ENCODE measurements at places on chromosomes 16 and 17.

GRCh38 chr16:56708525-56709442 lies 21.1 kb upstream of the NUP93 start:
- DNase-seq: no peak

- DNase-seq: no peak
These were observed 130.4 kb downstream of the C16orf78 start for GRCh38 chr16:49504023-49504364.

DNA sequence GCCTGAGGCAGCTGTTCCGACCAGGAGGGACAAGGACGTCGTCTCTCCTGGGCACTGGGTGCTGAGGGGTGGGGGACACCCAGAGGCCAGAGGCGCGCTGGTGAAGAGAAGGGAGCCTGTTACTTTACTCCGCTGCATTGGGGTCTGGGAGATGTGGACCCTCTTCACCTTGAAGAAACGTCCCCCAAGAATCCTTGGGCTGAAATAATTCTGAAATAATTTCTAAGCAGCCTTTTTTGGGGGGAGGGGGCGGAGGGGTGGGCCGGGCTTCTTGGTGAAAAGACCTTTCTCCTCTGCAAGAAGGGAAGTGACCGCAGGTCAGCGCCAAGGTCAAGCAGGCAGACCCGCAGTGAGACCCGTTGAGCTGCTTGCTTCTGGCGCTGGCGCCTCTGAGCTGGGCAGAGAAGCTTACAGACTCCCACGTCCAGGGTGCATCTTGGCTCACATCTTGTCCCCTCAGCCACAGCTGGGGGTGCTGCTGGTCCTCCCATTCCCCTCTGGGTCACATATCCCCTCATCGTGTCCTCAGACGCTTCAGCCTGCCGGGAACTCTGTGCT lies 1.1 kb downstream of the SYT17 start:
- DNase-seq: no peak

- no peak for DNase-seq
These were observed 65.1 kb upstream of the TOX3 start for GRCh38 chr16:52611817-52612673.

GRCh38 chr17:50347894-50348291 lies 2.0 kb downstream of the XYLT2 start:
- no peak for DNase-seq
